ENCODE measurements at places on chromosomes 16 and 17.

DNA sequence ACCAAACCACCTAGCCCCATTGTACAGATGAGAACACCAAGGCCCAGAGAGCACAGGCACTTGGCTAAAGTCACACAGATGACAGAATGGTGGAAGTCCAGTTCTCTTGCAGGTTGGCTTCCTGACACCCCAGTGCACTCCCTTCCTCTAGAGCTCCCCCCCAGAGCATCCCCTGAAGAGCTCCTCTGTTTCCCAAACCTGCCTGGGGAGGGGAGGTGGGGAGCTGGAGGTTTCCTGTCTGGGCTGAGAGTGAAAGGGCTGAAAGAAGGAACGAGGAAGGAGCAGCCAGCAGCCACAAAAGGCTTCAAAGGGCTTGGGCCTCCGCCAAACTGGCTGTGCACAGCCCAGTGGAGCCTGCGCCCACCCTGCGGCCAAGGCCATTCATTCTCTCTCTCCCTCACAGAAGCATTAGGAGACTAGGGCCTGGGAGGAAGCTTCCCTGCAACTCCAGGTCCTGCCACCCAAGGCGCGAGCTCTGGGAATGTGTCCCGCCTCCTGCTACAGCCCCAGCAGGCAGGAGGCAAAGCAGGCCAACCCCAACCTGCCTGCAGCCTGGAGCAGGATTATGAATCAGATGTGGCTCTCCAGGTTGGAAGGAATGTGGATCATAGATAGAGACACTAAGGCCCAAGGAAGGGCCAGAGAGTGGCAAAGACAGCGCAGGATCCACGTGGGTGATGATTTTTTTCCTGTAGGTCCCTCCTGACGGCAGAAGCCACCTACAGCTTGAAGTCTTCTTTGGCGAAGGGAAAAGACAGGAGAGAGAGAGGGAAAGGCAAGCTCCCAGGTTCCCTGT, 913 bp downstream of the SLC13A5 start:
- no peak overlapping the region for H3K27ac ChIP-seq
- no peak for DNase-seq
- H3K36me3 ChIP-seq = no peaks in the 10 kb centered on the region
- H3K4me1 ChIP-seq = peaks cover 11% of the 10 kb centered on the region

DNA sequence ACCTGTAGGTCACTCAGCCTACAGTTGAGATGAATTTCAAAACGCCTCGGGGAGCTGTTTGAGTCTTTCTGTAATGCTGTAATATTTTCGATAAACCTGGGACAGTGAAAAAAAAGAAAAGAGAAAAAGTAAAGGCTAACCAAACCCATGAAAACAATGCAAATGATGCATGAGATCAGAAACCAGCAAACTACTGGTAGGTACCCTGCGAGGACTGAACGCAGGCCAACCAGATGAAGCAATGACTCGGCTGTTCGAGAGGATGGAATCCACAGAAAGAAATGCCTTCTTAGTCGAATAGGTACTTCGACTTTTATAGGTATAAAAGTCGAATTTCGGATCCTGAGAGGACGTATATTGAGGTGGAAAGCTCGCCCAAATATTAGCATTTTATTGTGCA, 509 bp upstream of the ATAD5 start:
- H3K27me3 ChIP-seq = no peaks in the 10 kb centered on the region
- no peaks in the 10 kb centered on the region for H3K36me3 ChIP-seq
- H3K4me3 ChIP-seq = peak overlapping the region; percentile 76
- H3K4me1 ChIP-seq = peaks cover 16% of the 10 kb centered on the region
- DNase-seq = no peak

DNA sequence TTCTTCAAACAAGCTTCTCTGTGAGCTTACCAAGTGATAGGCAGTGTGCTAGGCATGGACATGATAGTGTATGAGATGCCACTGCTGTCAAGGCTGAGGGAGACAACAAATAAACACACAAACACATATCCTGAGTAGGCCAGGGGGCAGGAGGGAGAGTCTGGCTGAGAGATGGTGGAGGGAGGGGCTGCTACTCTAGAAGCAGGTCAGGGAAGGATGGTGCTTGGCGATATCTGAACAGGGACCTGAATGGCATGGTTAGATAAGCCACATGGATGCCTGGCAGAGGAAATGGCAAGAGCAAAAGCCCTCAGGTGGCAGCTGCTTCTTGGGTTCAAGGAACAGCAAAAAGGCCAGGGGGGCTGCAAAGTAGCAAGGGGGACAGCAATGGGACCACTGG, 8.6 kb upstream of the CHST6 start:
- H3K27me3 ChIP-seq = no peaks in the 10 kb centered on the region
- DNase-seq = no peak
- no peak overlapping the region for H3K4me3 ChIP-seq
- H3K27ac ChIP-seq = no peak overlapping the region
- H3K4me1 ChIP-seq = no peaks in the 10 kb centered on the region

- H3K4me3 ChIP-seq = no peak overlapping the region
- DNase-seq = no peak
- H3K36me3 ChIP-seq = peaks cover 23% of the 10 kb centered on the region
- H3K27ac ChIP-seq = no peak overlapping the region
Measured at GRCh38 chr17:48127371-48128051, 19.9 kb downstream of the SNX11 start.

- no peaks in the 10 kb centered on the region for H3K27me3 ChIP-seq
- DNase-seq = no peak
- H3K36me3 ChIP-seq = no peaks in the 10 kb centered on the region
- H3K4me1 ChIP-seq = peaks cover 59% of the 10 kb centered on the region
- H3K27ac ChIP-seq = no peak overlapping the region
- H3K4me3 ChIP-seq = no peak overlapping the region
Measured at GRCh38 chr17:77320485-77321256, 179.9 kb downstream of the SEC14L1 start.

- H3K4me3 ChIP-seq = no peak overlapping the region
- H3K27ac ChIP-seq = no peak overlapping the region
- peaks cover 7% of the 10 kb centered on the region for H3K4me1 ChIP-seq
- no peak for DNase-seq
- H3K27me3 ChIP-seq = no peaks in the 10 kb centered on the region
Measured at GRCh38 chr16:70746708-70747424, 54.1 kb downstream of the VAC14 start.

DNA sequence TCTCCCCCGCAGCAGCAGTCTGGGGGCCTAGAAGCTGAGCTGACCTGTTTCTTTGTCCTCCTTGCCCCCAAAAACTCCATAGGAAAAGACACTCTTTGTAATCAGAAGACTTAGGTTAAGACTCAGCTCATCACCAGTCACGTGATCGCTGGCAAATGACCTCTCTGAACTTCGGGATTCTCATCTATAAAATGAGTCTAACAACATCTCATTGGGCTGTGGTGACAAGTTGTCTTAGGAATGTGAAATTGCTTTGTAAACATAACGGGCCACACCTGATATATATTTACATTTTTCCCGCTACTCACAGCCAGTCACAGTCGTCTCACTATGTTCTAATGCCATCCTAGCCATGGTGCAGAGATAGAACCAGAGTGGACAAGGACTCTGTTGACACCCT, 86.0 kb upstream of the LHX1 start:
- no peak overlapping the region for H3K27ac ChIP-seq
- no peaks in the 10 kb centered on the region for H3K36me3 ChIP-seq
- DNase-seq = no peak

DNA sequence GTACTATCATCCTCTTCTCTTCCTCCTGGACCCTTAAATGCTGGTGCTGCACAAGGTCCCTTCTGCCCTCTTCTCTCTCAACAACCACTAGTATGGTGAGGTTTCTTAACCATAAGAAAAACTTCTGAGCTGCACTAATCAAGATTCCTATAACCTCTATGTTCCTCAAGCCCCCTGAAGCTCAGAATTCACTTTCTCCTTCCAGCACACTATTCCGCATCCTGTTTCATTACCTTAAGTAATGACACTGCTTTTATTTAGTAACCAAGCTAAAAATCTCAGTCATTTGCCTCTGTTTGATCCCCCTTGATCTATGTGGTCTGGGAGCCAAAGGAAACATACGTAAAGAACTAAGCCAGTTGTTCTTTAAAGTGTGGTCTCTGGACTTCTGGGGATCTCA, 20.1 kb downstream of the KANSL1 start:
- peaks cover 31% of the 10 kb centered on the region for H3K36me3 ChIP-seq
- no peak for DNase-seq
- peaks cover 46% of the 10 kb centered on the region for H3K4me1 ChIP-seq

DNA sequence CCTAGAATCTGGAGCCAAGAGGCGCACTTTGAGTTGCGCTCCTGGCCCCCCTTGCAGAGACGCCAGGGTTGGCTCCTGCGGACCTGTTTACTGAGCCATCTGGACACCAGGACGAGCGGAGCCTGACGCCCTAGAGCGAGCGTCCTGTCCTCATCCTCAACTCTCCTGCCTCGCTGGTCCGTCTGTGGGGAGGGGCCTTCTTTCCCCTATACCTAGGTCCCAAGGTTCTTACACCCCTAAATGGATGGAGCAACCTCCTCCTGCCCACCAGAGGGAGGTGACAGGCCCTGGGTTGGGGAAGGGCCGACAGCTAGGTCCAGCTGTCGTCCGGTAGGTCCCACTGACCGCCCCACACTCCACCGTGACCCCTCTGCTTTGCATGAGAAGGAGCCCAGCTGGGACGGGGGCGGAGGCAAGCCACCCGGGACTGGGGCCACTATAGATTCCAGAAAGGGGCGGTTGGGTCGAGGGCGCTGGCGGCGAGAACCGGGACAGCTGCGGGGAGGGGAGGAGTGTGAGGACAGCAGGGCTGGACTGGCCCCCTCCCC, 3.1 kb upstream of the LHX1 start:
- H3K27me3 ChIP-seq = peaks cover 96% of the 10 kb centered on the region
- H3K36me3 ChIP-seq = no peaks in the 10 kb centered on the region
- H3K4me1 ChIP-seq = peaks cover 76% of the 10 kb centered on the region
- no peak for DNase-seq

DNA sequence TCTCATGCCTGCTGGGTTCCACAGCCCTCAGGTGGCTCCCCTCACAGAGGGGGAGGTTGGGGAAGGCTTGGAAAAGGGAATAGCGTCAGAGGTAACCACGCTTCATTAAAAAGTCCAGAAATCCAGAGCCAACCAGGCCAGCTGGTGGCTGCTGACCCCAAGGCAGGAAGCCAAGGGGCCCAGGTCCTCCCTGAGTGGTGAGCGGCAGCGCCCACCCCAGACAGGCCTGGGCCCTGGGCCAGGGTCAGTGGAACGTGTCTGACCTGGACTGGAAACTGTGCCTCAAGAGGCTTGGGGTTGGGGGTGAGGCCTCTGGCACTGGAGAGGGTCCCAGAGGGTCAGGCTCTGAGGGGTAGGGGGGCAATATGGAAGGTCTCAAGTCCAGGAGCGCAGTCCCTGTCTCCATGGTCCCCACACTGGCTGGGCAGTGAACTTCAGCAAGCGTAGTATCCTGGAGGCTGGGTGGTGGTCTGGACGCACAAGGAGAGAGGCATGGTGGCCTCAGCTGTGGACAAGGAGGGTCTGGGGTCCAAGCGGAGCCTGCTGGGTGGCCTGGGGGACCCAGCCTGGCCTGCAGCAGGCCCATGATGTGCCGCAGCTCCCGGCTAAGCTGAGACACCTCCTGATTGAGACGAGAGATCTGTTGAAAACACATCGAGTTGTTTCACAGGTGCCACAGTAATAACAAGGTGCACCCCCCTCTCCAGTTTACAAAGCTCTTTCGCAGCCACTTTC, 5.2 kb upstream of the RAB5C start:
- no peak overlapping the region for H3K27ac ChIP-seq
- no peak overlapping the region for H3K4me3 ChIP-seq
- peaks cover 7% of the 10 kb centered on the region for H3K4me1 ChIP-seq
- DNase-seq = no peak

DNA sequence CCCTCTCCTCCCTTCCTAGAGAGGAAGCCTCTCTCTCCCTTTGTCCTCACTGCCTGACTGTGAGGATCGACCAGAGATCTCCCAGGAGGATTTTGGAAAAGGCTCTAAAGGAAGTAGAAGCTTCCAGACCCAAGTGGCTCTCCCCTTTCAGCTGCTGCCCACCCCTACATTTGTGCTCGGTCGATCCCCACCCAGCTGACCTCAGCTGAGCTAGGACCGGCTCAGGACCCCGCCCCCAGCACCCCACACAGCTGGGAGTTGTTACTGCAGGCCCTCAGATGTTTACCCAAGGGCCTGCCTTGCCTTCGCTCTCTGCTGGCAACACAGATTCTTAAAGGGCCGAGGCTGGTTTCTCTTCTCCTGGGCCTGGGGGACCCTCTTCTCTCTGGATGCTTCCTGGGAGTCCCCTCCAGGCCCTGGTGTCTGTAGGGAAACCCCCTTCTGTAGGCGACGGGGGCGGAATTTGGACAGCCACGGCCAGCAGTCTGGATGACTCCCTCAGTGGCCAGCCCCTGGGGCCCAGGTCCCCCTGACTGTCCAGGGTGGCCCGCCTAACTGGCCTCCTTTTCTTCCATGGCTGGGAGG, 26.9 kb upstream of the TIMP2 start:
- DNase-seq = no peak
- H3K27ac ChIP-seq = no peak overlapping the region
- H3K27me3 ChIP-seq = no peaks in the 10 kb centered on the region
- no peak overlapping the region for H3K4me3 ChIP-seq
- no peaks in the 10 kb centered on the region for H3K36me3 ChIP-seq

DNA sequence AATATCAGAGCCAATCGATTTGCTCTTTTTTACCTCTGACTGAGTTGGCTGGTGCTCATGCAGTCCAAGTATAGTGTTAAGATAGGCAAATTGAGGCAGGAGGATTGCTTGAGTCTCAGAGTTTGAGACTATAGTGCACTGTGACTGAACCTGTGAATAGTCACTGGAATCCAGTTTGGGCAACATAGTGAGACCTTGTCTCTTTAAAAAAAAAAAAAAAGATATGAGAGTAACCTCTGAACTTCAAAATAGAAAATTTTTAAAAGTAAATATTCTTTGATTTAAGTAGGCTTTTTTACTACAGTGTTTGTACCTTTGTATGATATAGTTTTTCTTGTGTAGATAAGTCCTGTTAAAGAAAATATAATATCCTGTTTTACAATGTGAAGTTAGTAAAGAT, 3.4 kb downstream of the CCP110 start:
- H3K4me3 ChIP-seq = no peak overlapping the region
- no peak for DNase-seq
- peaks cover 15% of the 10 kb centered on the region for H3K36me3 ChIP-seq
- no peak overlapping the region for H3K27ac ChIP-seq
- H3K4me1 ChIP-seq = peaks cover 21% of the 10 kb centered on the region

GRCh38 chr16:19123535-19124178, 9.9 kb downstream of the ITPRIPL2 start:
- no peak overlapping the region for H3K4me3 ChIP-seq
- no peaks in the 10 kb centered on the region for H3K36me3 ChIP-seq
- no peak overlapping the region for H3K27ac ChIP-seq
- no peaks in the 10 kb centered on the region for H3K27me3 ChIP-seq

GRCh38 chr17:19313746-19314651, 48.5 kb downstream of the B9D1 start:
- no peaks in the 10 kb centered on the region for H3K4me1 ChIP-seq
- no peak overlapping the region for H3K4me3 ChIP-seq
- H3K27ac ChIP-seq = no peak overlapping the region
- peaks cover 9% of the 10 kb centered on the region for H3K27me3 ChIP-seq
- no peak for DNase-seq
- H3K36me3 ChIP-seq = no peaks in the 10 kb centered on the region

DNA sequence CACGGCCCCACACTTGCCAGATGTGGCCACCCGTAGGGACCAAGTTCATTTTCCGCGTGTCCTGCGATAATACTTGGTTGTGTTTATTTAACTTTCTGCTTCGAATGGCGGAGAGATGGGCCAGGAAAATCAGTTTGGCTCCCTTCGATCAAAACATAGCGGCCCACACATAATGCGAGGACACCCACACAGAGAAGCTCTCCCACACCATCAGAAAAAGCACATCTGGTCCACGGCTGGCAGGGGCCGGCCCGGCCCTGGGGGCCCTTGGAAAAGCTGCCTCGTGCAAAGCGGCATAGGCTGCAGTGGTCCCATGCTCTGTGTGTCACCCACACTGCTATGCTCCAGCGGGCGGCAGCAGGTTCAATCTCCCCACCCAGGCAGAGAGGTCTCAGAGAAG, 46.9 kb downstream of the ZNF423 start:
- no peak overlapping the region for H3K27ac ChIP-seq
- no peaks in the 10 kb centered on the region for H3K27me3 ChIP-seq
- H3K4me1 ChIP-seq = no peaks in the 10 kb centered on the region
- no peak overlapping the region for H3K4me3 ChIP-seq
- H3K36me3 ChIP-seq = no peaks in the 10 kb centered on the region

Measured in CD4-positive, alpha-beta T cell (primary cell).